ENCODE measurements at places on chromosomes 4 and X.

DNA sequence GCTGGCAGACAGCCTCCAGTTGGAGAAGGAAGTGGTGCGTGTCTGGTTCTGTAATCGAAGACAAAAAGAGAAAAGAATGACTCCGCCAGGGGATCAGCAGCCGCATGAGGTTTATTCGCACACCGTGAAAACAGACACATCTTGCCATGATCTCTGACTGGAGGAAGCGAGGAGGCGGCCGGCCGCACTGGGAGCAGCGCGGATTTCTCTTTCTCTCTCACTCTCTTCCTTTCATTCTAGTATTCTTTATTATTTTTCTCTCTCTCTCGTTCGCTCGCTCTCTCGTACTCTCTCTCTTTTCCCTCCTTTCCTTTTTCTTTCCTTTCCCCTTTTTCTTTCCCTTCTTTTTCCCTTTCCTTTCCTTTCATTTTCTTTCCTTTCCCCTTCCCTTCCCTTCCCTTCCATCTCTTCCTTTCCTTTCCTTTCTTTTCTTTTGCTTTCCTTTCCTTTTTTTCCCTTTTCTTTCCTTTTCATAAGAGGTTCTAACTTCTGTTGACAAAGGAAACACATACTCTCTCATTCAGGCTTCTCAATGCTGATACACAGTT, 1.2 kb downstream of the POU3F4 start:
- DNase-seq, result no peak

DNA sequence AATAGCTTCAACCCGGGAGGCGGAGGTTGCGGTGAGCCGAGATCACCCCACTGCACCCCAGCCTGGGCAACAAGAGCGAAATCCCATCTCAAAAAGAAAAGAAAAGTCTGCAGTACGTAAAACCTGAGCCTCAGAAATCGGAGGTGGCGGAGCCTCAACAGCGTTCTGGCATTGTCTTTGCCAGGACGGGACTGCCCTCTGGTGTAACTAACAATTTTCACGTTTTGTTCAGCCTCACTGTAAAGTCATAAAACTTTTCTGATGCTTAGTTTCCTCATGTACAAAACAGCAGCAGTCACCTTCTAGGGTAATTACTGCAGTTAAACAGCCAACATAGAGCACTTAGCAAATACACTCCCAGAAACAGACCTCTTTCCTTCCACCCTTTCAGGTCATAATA, 121.7 kb downstream of the RBM47 start:
- DNase-seq, result no peak

GRCh38 chr4:142347241-142347640, 498.9 kb downstream of the INPP4B start:
- DNase-seq, result no peak

- no peak for DNase-seq
Measured at GRCh38 chrX:134948333-134949241, 42.2 kb upstream of the SMIM10 start.

DNA sequence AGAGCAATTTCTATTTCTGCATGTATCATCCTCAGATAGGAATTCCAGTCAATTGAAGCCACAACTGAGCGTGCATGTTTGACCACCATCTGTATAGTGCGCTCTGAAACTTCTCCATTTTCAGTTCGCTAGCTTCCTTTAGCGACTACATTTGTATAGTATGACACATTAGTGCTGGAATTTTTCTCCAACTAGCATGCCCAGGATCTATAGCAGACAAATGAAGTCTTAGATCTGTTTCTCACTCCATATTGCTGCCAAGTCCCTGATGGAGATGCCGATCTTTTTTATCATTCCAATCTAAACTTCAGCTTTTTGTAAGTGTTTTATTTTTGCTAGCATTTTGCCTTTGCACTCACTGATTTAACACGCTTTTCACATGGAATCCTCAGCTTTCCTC, 774.8 kb upstream of the TENM3 start:
- DNase-seq, result no peak

- DNase-seq, result no peak
Measured at GRCh38 chr4:37827802-37828321, 1.4 kb downstream of the PGM2 start.

DNA sequence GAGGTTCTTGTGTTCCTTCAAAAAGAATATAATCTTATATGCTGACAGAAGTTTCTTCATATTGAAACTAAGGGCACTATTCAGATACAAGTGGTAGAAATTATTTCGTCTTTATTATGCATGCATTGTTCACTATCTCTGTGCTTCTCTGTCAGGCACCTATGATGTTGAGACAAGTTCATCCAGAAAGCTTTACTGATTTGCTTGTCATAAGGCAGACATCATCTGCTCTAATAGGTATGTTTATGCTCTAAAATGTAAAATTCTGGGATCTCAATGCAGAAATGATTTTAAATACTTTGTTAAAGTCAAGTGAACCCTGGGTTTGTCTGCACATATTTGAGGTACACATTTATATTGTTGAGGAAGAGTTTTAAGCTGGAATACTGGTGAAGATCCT, 3.6 kb downstream of the UGT2B11 start:
- no peak for DNase-seq

Data from stimulated activated CD4-positive, alpha-beta T cell treated with anti-CD3 and anti-CD28 coated beads, Interleukin-4, amount 100 ng/mL, for 24 hours (primary cell).